ENCODE measurements at places on chromosomes 2 and 18.

DNA sequence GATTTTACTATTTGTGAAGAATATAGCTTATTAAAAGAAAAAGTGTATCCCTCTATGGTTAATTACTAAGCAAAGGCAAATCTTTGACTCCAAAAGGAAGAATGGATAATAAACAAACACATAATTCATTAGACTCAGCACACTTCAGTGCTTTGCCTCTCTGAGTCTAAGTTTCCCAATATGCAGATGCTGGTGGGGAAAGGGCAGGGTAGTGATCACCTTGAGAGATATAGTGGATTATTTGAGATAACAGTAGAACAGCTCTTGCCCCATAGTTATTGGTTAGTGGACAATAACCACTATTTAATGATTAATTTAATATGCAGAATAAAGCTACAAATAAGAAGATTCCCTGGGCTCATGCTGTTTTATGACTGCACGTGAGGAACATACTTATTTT lies 98.2 kb upstream of the SLC8A1 start:
- no peak overlapping the region for H3K4me3 ChIP-seq
- no peak overlapping the region for H3K27ac ChIP-seq
- no peak for DNase-seq
- H3K36me3 ChIP-seq = no peaks in the 10 kb centered on the region

DNA sequence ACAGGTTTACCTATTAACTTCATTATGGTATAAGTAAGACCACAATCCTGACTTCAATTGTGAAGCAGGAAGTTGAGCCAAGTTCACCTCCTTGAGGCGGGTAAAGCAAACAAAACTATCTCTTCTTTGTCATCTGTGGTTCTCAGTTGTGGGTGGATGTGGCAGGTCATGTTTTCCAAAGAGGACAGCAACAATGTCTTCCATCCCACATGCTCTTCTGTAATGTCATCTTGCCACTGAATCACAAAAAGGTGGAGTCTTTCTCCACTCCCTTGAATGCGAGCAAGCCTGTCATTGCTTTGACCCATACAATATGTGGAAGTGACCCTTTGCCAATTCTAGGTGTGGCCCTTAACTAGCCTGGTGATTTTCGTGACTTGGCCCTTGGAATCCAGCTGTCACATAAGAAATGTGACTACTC lies 98.7 kb downstream of the GRB14 start:
- no peaks in the 10 kb centered on the region for H3K27me3 ChIP-seq
- no peak overlapping the region for H3K4me3 ChIP-seq
- H3K36me3 ChIP-seq = no peaks in the 10 kb centered on the region
- peaks cover 2% of the 10 kb centered on the region for H3K4me1 ChIP-seq
- H3K27ac ChIP-seq = peak overlapping the region; percentile 95

DNA sequence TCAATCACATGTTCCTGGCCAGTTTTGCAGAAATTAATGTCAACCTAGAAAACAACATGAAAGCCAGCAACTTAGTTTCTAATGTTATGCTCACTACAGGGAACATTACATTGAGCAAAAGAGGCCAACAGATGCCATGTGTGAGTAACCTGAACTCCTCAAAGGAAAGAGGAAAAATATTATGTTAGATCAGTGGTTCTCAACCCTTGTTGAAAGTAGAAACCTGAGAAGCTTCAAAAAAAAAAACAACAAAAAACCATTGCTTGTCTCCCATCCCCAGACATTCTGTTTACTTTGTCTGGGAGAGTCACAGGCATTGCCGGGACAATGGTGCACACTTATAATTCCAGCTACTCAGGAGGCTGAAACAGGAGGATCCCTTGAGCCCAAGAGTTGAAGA lies 57.7 kb downstream of the METTL4 start:
- H3K4me3 ChIP-seq = no peak overlapping the region
- DNase-seq = peak; percentile 41
- H3K36me3 ChIP-seq = no peaks in the 10 kb centered on the region
- peak overlapping the region; percentile 19 for H3K27ac ChIP-seq
- peaks cover 7% of the 10 kb centered on the region for H3K4me1 ChIP-seq

- peak; percentile 50 for DNase-seq
- H3K27ac ChIP-seq = no peak overlapping the region
- no peaks in the 10 kb centered on the region for H3K27me3 ChIP-seq
- no peaks in the 10 kb centered on the region for H3K4me1 ChIP-seq
- no peak overlapping the region for H3K4me3 ChIP-seq
- H3K36me3 ChIP-seq = no peaks in the 10 kb centered on the region
These were observed 269.8 kb upstream of the MMADHC start for GRCh38 chr2:149857344-149857743.

- H3K36me3 ChIP-seq = no peaks in the 10 kb centered on the region
- DNase-seq = no peak
These were observed 716.8 kb downstream of the SUCLG1 start for GRCh38 chr2:83742117-83742782.

DNA sequence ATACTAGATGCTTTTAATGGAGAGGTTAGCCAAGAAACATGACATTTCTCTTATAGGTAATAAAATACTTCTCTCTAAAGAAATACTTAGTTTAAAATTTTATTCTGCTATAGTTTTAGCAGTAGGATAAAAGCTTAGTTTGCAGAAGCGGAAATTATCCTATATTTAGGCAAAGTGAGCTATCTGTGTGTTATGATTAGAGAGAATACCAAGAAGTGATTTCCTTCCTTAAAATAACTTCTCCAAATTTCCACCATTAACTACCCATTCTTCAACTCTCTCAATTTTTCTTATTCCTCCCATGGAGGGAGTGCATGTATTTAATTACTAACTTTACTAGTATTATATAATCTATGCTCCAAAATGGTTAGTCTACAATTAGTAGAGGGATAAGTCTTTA lies 15.8 kb upstream of the IL1RL1 start:
- DNase-seq = no peak
- no peak overlapping the region for H3K27ac ChIP-seq
- H3K4me1 ChIP-seq = no peaks in the 10 kb centered on the region
- H3K27me3 ChIP-seq = no peaks in the 10 kb centered on the region
- no peak overlapping the region for H3K4me3 ChIP-seq
- no peaks in the 10 kb centered on the region for H3K36me3 ChIP-seq

DNA sequence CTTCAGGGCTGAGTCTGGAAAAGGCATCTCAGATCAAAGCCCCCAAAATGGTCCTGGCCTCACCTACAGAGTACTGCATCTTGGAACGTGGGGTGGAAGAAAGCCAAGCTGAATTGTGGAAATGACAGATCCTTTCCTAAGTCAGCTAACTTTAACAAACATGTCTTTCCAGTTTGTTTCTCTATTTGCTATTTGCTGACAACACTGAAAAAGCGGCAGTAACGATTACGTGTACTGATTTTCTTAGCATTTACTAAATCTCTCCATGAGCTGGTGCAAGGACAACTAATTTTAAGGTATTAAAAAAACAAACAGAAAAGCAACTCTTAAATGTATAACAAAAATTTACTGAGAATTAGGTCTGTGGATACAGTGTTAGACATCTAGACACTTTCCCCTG lies 1.1 kb downstream of the HIBCH start:
- peaks cover 8% of the 10 kb centered on the region for H3K4me1 ChIP-seq
- DNase-seq = peak; percentile 9
- H3K4me3 ChIP-seq = no peak overlapping the region
- no peaks in the 10 kb centered on the region for H3K36me3 ChIP-seq
- no peaks in the 10 kb centered on the region for H3K27me3 ChIP-seq

- H3K4me1 ChIP-seq = no peaks in the 10 kb centered on the region
- H3K27me3 ChIP-seq = no peaks in the 10 kb centered on the region
- DNase-seq = peak; percentile 90
- no peak overlapping the region for H3K27ac ChIP-seq
- peaks cover 2% of the 10 kb centered on the region for H3K36me3 ChIP-seq
These were observed 66.7 kb downstream of the PDE1A start for GRCh38 chr2:182359990-182360662.

DNA sequence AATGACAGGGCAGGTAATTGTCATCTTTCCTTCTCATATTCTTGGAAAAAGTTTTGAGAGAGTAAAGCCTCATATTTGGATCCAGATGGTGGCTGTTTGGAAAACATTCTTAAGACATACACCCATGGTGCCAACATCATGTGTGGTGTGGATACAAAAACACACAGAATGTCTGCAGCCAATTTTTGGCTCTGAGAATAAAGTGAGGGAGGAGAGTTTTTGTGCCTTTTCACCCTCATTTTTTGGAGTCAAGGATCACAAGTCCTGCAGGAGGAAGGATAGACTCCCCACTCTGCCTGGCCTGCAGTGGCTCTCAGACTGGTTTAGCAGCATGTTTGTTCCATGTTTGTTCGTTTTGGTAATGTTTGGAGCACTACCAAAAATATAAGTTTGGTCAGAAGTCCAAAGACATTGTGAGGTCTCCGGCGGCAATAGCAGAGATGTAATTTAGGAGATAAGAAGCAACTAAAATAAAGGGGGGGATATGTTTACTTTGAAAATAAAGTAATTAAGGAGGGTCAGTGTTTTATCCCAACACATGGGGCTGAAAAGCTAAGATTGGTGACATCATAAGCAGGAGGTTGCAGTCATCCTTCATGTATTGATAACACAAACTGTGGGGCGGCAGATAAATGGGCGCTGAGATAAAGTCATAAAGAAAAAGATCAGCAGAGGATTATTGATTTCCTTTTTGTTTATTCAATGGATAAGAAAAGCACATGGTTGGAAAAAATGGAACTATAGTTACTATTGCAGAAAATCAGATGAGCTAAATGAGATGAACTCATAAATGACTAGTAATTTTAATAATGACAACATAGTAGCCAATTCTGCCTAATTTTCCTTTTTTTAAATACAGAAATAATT lies 655 bp downstream of the NOSTRIN start:
- DNase-seq = no peak
- peaks cover 2% of the 10 kb centered on the region for H3K27me3 ChIP-seq
- H3K4me1 ChIP-seq = no peaks in the 10 kb centered on the region
- no peak overlapping the region for H3K27ac ChIP-seq
- no peaks in the 10 kb centered on the region for H3K36me3 ChIP-seq
- no peak overlapping the region for H3K4me3 ChIP-seq

- H3K27ac ChIP-seq = no peak overlapping the region
- H3K36me3 ChIP-seq = no peaks in the 10 kb centered on the region
- no peak for DNase-seq
- no peaks in the 10 kb centered on the region for H3K27me3 ChIP-seq
These were observed 51.3 kb downstream of the RMDN2 start for GRCh38 chr2:37976411-37976810.

DNA sequence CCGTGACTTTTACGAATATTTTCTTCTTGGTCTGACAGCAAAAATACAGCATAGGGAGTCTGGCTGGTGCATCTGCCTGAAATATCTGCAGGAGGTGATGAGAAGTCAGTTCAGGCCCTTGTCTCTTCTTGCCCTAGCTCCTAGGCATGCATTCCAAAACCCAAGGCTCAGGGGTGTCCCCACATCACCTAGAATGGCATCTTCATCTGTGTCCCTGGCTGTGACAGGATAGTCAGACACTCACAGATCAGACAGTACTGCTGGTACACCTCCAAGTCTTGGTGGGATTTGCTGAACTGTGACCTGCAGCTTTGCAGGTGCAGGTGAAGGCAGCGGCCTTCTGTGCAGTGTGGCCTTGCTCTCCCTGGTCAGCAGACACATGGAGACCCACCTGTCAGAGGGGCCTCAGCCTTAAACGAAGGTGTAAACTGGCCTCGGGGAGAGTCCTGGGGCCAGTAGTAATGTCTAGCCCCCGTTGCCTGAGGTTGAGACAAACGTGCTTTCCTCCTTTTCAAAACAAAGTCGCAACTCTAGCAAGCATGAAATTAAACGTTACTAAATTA lies 42.8 kb downstream of the MBP start:
- H3K27ac ChIP-seq = no peak overlapping the region
- H3K36me3 ChIP-seq = peaks cover 15% of the 10 kb centered on the region
- H3K4me3 ChIP-seq = no peak overlapping the region

DNA sequence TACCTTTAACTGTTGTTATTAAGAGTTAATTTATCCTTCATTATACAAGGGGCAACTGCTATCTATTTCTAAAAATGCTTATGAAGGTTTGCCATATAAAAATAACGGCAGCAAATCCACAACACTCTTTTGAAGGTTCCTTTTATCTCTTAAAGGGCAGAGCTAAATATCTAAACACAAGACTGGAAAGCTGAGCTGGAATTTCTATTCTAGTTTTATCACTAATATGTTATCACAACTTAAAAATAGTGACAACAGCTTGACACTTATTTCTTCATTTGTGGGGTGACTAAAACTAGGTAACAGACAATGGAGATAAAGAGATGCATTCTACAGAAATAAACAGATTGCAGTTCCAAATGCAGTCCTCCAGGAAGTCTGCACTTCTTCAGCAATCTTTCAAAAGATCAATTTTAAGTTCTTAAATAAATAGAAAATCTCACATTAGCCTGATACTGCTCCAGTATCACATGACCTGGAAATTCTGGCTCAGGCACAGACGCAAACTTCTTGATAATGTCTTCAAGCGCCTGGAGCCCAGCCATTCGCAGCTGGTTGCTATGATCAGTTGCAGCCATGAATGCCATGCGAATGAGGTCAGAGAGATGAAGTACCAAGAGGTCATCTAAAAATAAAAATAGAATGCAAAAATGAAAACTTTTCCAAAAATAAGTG lies 54.0 kb upstream of the STRN start:
- H3K4me1 ChIP-seq = peaks cover 2% of the 10 kb centered on the region
- no peak overlapping the region for H3K4me3 ChIP-seq
- peak overlapping the region; percentile 40 for H3K27ac ChIP-seq
- DNase-seq = peak; percentile 77

DNA sequence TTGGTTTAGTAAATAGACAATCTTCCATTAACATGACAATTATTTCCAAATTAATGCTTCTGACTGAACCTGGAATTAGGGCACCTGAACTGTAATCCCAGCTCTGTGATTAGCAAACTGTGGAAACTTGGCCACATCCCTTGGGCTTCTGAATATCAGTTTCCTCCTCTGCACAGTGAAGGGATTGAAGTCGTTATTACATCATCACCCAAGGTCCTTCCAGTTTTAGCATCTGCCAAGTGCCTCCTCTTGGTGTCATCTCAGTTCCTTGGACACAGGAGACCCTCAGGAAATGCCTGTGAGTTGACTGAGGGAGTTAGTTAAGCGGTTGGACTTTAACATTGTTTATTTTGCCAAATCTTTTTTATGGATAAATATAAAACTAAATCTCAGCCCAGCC lies 64.8 kb downstream of the MOGAT1 start:
- no peaks in the 10 kb centered on the region for H3K4me1 ChIP-seq
- no peaks in the 10 kb centered on the region for H3K36me3 ChIP-seq
- H3K27ac ChIP-seq = no peak overlapping the region
- no peaks in the 10 kb centered on the region for H3K27me3 ChIP-seq
- no peak overlapping the region for H3K4me3 ChIP-seq

All from mesenchymal stem cell (in vitro differentiated cells and primary cell).